T-helper 1 cell (primary cell): ENCODE measurements at places on chromosomes 1 and 21.

- peak; percentile 91 for DNase-seq
Observed at GRCh38 chr1:203326830-203327683, 21.7 kb downstream of the BTG2 start.

DNA sequence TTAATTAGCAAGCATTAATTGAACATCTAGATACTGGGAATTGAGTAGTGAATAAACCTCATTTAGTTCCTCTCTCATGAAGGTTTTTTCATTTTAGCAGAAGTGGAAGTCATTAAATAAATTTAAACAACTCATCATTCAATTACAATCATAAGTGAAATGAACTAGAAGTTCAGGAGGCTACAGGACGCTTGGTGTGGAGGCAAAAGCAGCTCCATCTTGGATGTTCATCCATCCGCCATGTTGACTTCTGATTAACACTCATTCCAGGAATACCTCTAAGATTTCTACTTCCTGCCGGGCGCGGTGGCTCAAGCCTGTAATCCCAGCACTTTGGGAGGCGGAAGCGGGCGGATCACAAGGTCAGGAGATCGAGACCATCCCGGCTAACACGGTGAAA lies 11.5 kb upstream of the NTPCR start:
- DNase-seq: no peak

DNA sequence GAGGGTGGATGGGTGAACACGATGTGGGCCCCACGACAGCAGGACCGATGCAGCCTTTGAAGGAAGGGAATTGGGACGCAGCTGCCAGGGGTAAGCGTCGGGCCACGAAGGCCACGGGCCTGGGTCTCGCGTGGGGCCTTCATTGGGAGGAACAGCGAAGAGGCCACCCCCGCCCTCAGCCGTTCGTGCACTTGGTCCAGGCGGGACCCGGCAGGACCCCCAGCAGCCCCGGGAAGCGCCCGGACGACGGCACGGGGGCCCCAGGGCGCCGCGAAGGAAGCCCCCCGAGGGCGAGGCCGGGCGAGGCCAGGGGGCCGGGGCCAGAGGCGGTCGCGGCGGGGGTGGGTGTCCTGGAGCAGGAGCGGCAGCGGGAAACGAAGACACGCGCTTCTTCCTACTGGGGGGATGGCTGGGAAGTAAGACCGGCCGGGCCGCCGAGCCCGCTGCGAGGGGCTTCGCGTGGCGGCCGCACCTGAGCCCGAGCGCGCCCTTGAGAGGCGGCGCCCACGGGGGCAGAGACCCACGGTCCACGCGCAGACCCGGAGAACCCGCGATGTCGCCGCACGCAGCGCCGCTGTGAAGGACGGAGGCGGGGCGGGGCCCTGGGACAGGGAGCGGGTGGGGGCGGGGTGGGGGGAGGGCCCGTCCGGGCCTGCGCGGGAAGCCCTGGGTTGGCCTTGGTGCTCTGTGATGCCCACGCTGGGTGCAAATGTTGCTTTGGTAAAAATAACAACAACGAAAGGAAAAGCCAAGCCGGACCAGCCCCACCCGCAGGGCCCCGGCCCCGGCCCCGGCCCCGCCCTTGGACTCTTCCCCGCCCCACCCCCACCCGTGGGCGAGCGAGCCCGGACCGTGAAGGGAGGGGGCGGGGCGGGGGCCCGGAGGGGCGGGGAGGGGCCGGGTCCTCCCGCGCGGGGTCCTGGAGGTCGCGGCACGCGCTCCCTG lies 56.0 kb upstream of the ADARB1 start:
- DNase-seq: no peak

DNA sequence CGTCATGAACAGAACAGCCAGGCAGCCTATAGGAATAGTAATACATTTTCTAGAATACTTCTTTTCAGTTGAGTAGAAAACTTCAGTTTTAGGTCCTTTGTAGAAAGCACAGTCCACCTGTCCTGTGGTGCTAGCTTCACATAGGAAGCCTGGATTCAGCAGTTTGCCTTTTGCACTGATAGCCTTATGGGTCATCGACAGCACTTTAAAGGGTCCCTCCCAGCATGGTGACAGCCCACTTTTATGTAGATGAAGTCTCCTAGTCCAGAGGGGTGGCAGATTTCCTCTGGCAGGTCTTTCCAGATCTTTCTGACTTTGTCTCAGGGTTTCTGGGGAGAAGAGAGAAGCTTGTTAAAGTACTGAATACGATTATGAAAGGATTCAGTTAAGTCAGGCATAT lies 161.4 kb upstream of the TNR start:
- no peak for DNase-seq

GRCh38 chr1:44521378-44522080 lies 116.5 kb downstream of the RNF220 start:
- no peak for DNase-seq

GRCh38 chr1:179929955-179930798 lies 24.4 kb upstream of the CEP350 start:
- DNase-seq: no peak

GRCh38 chr1:170288155-170288554 lies 142.4 kb downstream of the NTMT2 start:
- DNase-seq: no peak
